Hepatocyte (in vitro differentiated cells): ENCODE measurements at places on chromosomes 12 and 14. TPM values are rescaled to one million over a fixed set of nuclear protein-coding genes. Genes with fewer than 3 reads are reported as not detected.

DNA sequence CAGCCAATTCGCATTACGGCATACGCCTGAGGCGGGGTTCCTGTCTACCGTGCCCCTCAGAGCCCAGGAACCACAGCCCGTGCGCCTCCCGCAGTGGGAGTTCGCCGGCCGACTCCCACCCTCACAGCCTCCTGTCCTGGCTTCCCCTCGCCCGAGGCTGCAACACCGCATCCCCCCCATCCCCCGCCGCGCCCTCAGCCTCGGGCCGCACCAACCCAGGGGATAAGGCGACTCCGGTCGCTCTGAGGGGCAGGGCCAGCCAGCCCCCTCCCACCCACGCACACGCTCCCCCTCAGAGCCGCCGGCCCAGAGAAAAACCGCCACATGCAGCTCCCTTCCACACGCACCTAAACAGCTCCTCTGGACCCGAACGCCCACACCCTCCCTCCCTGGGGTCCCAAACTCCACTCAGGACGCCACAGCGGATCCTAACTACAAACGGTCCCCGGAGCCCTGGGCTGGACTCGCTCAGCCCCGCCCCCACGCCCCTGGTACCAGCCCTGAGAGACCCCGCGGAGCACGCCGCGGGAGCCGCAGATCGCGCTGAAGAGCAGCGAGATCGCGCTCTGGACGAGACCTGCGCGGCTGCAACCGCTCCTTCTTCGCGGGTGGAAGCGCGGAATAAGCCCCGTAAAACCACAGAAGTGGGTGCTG lies at the start of gene C14orf39:
TSS of gene C14orf39 (minus strand) at position 466 of the 654 bp plus-strand sequence. CDS start 985 bp downstream, outside the sequence.
- DNase-seq = peak; percentile 76

GRCh38 chr14:71358209-71358931 lies 451.1 kb downstream of the PCNX1 start:
- no peak for DNase-seq

SLC4A8 gene
- 14.9 and 20.3 TPM in 2 replicates for polyA plus RNA-seq

ZDHHC22 gene
- not detected in 2 replicates for polyA plus RNA-seq

DNA sequence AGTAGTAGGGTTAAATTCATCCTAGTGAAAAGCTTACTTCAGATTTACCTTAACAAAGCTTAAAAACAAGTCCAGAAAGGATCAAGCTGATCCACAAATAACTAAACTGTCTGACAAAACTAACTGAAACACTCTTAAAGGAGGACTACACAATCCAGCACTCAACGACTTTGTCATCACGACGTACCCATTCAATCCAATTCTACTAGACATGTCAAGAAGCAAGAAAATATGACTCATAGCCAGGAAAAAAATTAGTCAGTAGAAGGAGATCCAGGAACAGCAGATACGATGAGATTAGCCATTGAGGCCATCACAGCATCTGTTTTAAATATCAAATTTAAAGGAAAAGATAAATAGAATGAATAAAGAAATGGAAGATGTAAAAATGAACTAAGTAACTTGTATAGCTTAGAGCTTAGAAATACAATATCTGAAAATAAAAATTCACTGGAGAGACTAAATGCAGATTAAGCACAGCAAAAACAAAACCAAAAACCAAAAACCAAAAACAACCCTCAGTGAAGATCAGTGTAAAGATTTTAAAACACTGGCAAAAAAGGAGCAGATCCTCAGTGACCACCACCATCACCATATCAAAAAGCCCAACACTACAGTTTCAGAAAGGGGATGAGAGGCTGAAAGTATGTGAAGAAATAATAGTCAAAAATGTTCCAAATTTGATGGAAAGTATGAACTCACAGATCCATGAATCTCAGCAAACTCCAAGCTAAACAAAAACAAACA lies 95.0 kb upstream of the CCND2 start:
- DNase-seq = no peak

GRCh38 chr12:70637303-70638085 lies at the start of gene PTPRB:
PTPRB (minus strand) TSS chr12:70637429; CDS start chr12:70637395, 34 bp downstream.
- no peak for DNase-seq

NID2 gene
- 60.4 and 65.7 TPM in 2 replicates for polyA plus RNA-seq

NYNRIN gene
- polyA plus RNA-seq = 34.4 and 34.5 TPM in 2 replicates

OR6C2 gene
- polyA plus RNA-seq = not detected in 2 replicates

GDF11 gene
- 3.7 and 4.1 TPM in 2 replicates for polyA plus RNA-seq

- DNase-seq = peak; percentile 34
These were observed 66.4 kb upstream of the ARHGAP5 start for GRCh38 chr14:32010604-32011125.

GRCh38 chr14:61329478-61330051 lies 8.2 kb downstream of the PRKCH start:
- DNase-seq = no peak
